Activated CD8-positive, alpha-beta memory T cell treated with anti-CD3 and anti-CD28 coated beads for 4 hours (primary cell): ENCODE measurements at places on chromosomes 6 and 20.

GRCh38 chr6:35906499-35906846 is 14.4 kb downstream of the SRPK1 start:
- no peak for DNase-seq

- DNase-seq, result no peak
Observed at GRCh38 chr6:161356167-161356854, 82.5 kb upstream of the AGPAT4 start.

GRCh38 chr20:47610247-47610944 is 108.7 kb downstream of the NCOA3 start:
- DNase-seq, result peak; percentile 66

- no peak for DNase-seq
Observed at GRCh38 chr20:10793766-10794165, 120.0 kb upstream of the JAG1 start.

- DNase-seq, result no peak
Observed at GRCh38 chr6:112289038-112289566, 34.7 kb upstream of the LAMA4 start.

GRCh38 chr6:133100865-133101264 is 140.3 kb upstream of the EYA4 start:
- DNase-seq, result no peak

GRCh38 chr6:129029778-129030177 is 146.8 kb downstream of the LAMA2 start:
- DNase-seq, result no peak

- no peak for DNase-seq
Observed at GRCh38 chr6:134543128-134543527, 225.2 kb upstream of the SGK1 start.

DNA sequence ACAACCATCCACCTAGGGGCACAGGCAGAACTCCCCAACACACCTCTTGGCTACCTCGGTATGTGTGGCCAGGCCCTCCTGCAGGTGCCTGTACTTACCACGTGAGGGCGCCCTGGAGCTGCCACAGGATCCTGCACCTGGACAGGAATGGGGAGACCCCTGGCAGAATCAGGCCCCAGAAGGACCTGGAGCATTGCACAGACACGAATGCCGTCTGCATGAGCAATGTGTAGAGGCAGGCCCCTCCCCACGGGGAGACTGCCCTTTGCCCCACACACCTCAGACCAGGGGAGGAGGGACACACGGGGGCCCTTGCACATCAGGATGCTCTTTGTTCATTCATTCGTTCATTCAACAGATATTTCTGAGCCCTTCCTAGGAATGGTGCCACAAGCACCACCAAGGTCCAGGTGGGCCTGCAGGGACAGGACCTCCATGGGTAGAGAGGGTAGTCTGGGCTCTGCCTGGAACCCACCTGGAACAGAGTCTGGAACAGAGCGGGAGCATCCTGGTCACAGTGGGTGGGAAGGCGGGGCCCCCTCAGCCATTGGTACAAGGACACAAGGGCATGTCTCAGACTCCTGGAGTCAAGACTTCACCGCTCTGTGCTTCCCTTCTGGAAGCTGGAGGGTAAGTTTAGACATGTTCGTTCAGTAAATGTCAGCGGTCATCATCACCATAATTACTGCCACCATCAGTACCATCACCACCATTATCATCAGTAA is 32.3 kb downstream of the YTHDF1 start:
- DNase-seq, result no peak

DNA sequence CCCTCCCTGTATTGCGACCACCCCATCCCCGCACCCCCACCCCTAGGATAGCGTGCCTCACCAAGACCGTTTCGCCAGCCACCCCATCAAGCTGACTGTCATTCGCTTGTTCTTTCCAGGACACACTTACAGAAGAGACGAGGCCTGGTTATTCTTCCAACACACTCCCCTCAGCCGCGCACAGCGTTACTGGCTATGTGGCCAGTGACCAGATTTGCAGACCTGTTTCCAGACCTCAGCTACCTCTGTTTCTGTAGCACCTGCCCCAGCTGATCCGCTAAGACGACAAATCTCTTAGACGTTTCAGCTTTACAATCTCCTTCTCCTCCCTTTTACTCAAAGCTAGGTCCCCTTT is 26.1 kb downstream of the HLA-F start:
- DNase-seq, result no peak

- DNase-seq, result no peak
Observed at GRCh38 chr20:61913423-61914225, 152.1 kb downstream of the TAF4 start.

GRCh38 chr6:170561555-170561954 is 7.4 kb downstream of the TBP start:
- DNase-seq, result no peak

DNA sequence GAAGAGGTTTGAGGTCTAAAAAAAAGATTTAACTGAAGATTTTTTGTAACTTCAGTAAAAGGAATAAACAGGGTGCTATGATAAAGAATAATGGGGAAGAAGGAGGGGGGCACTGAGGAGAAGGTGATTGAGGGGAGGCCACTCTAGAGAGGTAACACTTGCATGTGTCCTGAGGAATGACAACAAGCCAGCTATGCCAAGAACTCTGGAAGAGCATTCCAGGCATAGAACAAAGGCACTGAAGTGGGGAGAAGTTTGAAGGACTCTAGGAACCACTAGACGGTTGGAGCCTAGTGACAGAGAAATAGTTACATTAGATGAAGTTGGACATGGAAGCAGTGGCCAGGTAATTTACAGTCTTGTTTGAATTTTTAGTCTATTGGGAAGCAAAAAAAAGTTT is 10.8 kb upstream of the SF3B5 start:
- DNase-seq, result no peak

DNA sequence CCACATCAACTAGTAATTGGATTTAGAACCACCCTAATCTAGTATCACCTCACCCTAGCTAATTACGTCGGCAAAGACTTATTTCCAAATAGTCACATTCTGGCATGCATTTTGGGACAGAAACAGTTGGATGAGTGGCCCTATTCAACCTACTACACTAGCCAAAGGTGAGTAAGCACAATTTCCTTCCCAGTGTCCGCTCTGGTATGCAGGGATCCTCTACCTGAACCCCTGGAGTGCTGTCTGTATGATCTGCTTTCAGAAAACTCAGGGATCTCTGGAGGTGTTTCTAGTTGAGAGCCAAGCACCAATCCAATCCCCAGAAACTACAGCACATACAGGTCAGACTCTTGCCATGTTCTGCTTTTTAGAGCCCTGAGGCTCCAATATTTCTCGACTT is 717.4 kb upstream of the MANEA start:
- DNase-seq, result no peak

- no peak for DNase-seq
Observed at GRCh38 chr6:164315376-164315775, 900.9 kb downstream of the QKI start.

DNA sequence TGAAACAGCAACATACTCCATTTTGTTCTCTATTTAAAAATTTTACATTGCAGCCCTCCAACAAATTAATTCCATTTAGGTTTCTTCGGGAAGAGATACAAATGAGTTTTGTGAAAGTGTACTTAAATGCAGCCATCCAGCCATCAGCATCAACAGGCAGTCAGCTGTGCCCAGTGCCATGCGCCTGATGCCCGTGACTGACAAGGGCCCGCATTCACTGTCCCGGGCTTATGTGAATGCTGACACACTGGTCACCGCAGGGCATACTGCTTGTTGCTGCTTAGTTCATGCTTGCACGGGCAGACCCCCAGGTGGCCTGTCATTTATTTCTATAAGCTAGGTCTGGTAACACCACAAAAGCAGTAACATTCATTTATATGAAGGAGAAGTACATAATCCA is 224.9 kb upstream of the QKI start:
- DNase-seq, result no peak

GRCh38 chr20:60754856-60755255 is 497.2 kb upstream of the CDH4 start:
- DNase-seq, result no peak

DNA sequence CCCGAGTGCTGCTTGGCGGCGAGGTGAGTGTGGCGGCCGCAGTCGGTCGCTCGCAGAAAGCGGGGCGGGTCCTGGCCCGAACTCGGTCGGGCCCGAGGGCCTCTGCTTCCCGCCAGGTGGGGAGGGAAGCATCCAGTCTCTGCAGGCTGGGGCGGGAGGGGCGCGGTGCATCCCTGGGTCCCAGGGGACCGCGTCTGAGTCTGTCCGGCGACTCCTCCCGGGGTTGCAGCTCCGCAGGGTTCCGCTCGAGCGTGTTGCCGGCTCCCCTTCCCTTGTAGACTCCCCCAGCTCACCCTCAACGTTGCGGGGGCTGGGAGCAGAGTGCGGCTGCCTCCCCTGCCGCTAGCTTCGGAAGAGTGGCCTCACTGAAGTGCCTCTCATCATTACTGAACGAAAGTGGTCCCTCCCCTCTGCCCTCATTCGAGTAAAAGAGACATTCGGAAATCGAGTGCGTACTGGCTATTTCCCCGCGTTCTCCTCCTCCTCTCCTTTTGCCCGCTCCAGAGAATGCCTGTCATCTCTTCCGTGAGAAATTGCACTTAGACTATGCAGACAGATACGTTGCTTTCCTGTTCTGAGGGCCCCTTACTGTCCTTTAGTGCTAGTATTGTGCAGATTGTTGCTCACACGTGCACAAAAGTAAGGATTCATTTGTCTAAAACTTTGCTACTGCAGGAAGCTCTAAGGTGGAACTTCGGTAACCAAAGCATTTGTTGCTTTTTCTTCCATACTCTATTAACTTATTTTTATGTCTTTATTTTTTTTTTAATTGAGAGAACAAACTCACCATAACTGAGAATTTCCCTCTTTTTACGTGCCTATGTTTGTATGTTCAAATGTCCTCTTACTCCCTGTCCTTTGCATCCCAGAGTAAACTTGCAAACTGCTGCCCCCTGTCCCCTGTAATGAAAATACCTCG is 751 bp downstream of the MAP3K4 start:
- DNase-seq, result peak; percentile 8

GRCh38 chr20:34337982-34338726 is 24.9 kb upstream of the ITCH start:
- no peak for DNase-seq
